ENCODE measurements at places on chromosomes 12 and 14.

GRCh38 chr14:101965770-101966722 lies 1.7 kb downstream of the DYNC1H1 start:
- no peak for DNase-seq

DNA sequence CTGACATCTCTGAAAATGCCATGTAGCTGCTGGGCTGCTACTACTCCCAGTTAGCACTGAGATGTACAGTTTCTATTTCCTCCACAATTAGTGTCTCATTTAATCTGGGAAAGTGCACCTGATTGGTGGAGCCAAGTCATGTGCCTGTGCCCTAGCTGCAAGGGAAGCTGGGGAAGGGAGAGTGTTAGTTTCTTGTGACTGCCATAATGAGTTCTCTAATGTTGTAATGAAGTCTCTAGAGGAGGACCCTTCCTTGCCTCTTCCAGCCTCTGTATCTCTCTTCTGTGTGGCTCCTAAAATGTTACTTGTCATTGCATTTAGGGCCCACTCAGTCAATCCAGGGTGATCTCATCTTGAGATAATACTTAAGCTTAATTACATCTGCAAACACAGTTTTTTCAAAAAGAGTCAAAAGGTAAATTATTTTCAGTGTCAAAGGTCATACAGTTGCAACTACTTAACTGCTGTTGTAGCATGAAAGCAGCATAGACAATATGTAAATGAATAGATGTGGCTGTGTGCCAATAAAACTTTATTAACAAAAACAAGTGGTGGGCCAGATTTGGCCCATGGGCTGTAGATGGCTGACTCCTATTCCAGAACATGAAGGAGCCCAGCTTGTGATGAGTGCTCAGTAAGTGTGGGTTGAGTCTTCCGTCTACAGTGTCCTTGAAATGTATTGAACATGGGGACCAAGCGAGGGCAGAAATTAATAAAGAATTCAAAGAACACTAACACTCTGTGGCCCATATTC lies 137.2 kb upstream of the MAP1LC3B2 start:
- DNase-seq = no peak

DNA sequence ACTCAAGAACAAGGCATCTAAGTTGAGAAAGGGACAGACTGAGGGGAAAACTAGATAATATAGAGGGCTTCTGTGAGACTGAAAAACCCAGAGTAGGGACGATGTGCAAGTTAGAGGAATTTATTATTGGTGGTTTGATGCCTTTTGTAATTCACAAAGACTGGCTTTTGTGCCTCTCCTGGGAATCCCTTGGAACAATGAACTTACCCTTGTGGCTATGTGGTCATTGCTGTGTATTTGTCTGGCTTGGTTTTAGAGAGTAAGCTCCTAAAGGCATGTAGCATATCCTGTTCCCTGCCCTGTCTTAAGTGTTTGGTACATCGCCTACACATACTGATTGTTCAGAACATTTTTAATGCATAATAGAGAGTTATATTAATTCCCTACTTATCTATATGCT lies 26.6 kb downstream of the DCN start:
- DNase-seq = no peak

DNA sequence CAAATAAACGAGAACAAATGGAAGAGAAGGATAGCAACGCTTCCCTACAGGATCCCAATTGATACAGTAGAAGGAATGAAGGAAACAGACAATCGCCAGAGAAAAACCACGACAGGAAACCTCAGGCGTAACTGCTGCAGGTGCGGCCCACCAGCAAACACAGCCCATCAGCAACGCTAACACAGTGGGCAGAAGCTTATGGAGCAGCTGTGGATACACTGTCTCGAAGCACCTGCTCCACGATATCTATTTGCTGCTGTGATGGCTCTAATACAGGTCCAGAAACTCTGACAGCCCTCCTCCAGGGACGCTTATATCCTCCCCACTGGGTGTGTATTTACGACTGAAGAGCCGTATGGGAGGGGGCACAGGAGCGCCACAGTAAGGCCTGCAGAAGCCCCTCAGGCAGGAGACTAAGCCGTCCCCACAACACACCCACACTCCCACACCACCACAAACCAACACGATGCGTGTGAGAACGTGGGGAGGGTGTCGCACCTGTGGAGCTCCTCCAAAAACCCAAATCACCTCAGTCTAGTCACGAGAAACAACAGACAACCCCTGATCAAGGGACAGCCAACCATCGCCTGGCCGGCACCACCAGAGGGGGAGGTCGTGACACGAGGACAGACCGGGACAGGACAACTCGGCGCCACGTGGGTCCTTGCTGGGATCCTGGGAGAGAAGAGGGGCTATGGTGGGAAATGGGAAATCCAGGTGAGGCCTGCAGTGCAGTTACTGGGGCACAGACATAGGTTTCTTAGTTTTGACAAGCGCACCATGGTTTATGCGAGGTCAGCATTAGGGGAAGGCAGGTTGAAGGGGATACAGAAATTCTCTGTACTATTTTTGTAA lies 24.0 kb downstream of the POLE start:
- no peak for DNase-seq

DNA sequence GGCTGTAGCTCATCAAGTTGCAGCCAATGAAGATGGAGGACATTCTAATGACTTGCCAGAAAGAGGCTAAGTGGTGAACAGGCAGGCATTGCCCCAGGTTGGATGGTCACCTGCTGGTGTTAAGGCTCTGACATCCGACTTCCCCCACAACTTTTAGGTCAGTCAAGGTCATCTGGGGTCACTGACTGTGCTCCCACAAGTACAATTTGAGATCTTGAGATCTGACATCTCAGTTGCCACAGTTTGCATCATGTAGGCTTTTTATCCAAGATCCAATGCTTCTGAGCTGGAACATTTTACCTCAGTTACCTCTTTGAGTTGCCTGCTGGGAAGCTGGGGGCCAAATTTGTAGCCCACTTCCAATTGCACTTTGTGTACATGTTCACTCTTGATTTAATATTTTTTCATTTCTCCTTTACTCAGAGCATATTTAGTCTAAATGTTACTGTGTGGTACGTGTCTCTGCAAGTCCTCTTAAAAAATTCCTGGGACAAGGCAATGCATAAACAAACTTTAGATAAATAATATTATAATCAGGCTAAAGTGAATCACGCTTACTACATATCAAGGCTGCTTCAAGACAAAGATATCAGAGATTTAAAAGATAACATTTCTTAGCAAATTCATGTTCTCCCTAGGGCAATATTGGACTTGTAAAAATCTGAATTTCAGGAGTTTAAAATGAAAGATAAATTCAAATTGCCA lies 61.4 kb downstream of the SEL1L start:
- DNase-seq = no peak

- no peak for DNase-seq
These were observed 15.3 kb upstream of the CERS5 start for GRCh38 chr12:50182461-50182860.

- DNase-seq = no peak
These were observed 15.0 kb downstream of the KCTD10 start for GRCh38 chr12:109461846-109462756.

- DNase-seq = no peak
These were observed 519.8 kb upstream of the FLRT2 start for GRCh38 chr14:85010186-85010585.

DNA sequence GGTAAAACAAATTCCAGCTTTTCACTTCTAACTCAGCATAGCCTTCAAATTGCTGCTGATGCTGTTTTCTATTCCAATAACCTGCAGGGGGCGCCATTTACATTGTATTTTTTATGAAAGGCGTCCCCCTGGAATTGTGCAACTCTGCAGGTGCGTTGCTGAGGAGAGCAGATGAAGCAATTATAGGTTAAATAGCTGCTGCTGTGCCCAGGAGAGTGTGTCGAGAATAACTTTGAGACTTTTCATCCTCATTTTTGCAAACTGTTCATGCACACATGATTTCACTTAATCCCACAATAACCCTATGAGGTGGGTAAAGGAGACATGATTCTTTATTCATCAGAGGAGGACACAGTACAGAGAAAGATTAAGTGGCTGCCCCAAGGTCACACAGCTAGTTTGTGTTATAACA lies 75.7 kb downstream of the MYRFL start:
- peak; percentile 52 for DNase-seq

DNA sequence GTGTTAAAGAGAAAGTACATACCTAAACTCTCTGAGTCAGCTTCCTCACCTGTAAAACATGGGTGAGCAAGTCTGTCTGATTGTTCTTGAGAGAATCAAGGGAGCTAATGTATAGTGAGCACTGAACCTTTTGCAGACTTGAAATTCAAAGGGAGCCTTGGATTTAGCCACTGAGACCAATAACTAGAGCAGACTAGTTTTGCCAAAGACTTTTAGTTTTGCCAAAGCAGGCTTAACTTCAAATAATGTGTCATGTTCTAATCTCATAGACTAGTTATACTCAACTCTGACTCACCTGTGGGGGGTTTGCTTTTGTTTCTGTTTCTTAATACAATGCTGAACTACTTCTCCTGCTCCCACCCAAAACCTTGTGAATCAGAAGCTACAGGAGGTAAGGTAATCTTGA lies 123.7 kb downstream of the SLC25A21 start:
- DNase-seq = no peak

DNA sequence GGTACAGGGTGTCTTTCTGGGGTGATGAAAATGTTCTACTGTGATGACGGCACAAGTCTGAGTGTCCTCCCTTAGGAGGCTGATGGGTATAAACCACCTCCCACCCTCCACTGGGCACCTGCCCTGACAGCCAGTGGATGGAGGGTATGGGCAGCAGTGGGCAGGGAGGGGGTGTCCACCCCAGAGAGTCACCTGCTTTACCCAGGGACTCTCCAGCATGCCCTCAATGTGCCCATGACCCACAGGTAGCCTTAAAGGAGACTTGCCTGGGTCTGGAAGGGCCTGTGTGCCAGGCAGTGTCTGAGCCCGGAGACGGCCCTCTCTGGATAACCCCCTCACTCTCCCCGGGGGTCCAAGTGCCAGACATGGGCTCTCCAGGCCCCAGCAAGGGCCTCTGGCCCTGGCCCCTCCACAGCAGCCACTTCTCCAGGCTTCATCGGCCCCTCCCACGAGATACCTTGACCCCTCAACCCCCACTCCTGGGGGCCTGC lies 38.8 kb downstream of the CCNK start:
- no peak for DNase-seq

DNA sequence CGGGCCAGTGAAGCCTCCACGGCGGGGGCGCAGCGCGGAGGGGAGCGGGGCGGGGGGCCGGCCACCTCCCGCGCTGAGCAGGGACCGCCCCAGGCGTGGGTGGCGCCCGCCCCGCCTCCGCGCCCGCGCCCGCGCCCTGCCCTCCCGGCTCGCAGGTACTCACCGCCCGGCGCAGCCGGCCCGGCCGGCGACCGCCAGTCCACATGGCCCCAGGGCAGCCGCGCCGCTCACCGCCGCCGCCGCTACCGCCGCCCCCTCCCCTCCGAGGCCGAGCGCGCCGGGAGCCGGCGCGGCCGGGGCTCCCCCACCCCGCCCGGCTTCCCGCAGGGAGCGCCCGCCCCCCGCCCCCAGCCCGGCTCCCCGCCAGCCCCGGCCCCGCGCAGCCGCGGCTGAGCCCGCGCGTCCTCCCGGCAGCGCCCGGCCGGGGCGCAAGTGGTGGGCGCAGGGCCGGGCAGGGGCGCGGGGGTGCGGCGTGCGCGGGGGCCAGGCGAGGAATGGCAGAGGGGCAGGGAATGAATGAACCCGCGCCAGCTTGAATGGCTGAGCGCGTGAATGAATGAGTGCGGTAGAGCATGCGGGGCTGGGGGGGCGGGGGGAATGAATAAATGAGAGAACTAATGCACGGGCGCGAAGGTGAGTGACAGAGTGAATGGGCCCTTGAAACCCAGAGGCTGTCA lies at the start of gene BEGAIN:
Gene BEGAIN, minus strand, starts transcription at position 332 of the 677 bp plus-strand sequence. Its CDS starts 127 bp downstream, at position 205.
- no peak for DNase-seq

- no peak for DNase-seq
These were observed 70.1 kb upstream of the MAP1LC3B2 start for GRCh38 chr12:116489116-116489515.

GRCh38 chr12:26406391-26406790 lies 211.0 kb downstream of the SSPN start:
- DNase-seq = no peak

- no peak for DNase-seq
These were observed 60.7 kb downstream of the GALNT9 start for GRCh38 chr12:132268674-132269073.

- no peak for DNase-seq
These were observed 236.5 kb upstream of the PELI2 start for GRCh38 chr14:55881577-55882241.

- peak; percentile 48 for DNase-seq
These were observed 30.0 kb downstream of the SH2B3 start for GRCh38 chr12:111435661-111436201.

- no peak for DNase-seq
These were observed 38.9 kb downstream of the FERMT2 start for GRCh38 chr14:52911904-52912303.

- DNase-seq = no peak
These were observed 20.1 kb upstream of the RPLP0 start for GRCh38 chr12:120220838-120221575.

GRCh38 chr14:68757618-68758081 lies 35.2 kb downstream of the ZFP36L1 start:
- DNase-seq = no peak

- no peak for DNase-seq
These were observed 5.0 kb downstream of the OSBPL8 start for GRCh38 chr12:76554405-76555230.

- DNase-seq = no peak
These were observed 51.0 kb downstream of the ACTN1 start for GRCh38 chr14:68927956-68928675.

- no peak for DNase-seq
These were observed 5.1 kb downstream of the JPH4 start for GRCh38 chr14:23573384-23574015.

- DNase-seq = no peak
These were observed 50.0 kb downstream of the NCOR2 start for GRCh38 chr12:124517260-124518050.

DNA sequence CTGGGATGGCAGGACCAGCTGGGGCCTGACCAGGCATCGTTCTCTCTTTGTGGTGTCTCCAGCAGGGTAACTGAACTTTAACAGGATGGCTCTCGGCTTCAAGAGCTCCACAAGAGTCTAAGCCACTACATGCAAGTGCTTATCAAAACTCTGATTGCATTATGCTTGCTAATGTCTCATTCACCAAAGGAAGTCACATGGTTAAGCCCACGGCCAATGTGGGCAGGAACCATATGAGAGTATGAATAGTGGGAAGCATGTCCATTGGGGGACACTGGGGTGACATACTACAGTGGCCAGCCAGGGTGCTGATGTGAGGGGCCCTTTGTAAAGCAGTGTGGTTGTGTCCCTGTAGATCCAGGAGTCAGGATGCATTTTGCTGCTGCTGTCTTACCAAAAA lies 35.0 kb upstream of the KCNA5 start:
- no peak for DNase-seq

DNA sequence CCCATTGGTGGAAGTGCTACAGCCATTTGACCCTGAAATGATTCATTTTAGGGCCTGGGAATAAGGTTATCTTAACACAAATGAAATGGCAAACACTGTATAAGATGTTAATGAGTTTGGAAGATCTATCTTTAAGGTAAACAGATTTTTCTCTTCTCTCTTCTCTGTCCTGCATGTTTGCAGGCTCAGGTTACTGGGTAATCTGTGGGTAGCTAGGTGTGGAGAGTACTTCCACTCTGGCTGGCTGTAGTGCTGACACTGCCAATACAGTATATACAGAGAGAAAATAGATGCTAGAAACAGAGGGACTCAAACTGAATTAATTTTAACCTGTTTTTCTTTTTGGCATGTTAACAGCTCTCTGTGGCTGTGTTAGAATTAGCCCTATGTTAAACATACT lies 84.6 kb downstream of the SLC38A6 start:
- DNase-seq = no peak

All from effector memory CD8-positive, alpha-beta T cell (primary cell).